ENCODE measurements at places on chromosomes 2 and 18. TPM values are rescaled to one million over a fixed set of nuclear protein-coding genes. Genes with fewer than 3 reads are reported as not detected.
A peak's percentile ranks its signal among the peaks of the same experiment; 100 is the strongest.

DNA sequence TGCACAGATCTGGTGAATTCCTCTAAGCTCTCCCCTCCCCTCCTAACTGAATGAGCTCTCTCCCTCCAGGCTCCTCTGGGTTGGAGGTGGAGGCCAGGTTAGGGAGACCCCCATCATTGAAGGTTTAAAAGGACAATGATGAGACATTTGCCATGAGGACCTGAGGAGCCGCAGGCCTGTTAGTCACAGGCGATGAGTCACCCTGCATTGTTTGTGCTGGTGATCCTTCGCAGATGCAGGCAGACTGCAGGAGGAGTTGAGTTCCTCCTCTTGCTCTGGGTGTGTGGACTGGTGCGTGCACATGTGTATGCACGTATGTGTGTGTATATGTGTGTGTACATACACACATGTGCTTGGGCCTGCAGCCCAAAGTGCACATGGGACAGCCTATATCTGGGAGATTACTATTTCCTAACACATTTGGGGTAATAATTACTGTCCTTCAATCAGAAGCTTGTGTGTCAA is 42.0 kb downstream of the MCFD2 start:
- DNase-seq, result no peak
- H3K4me1 ChIP-seq, result peaks cover 42% of the 10 kb centered on the region
- no peak overlapping the region for H3K4me3 ChIP-seq
- peaks cover 13% of the 10 kb centered on the region for H3K27me3 ChIP-seq
- no peaks in the 10 kb centered on the region for H3K36me3 ChIP-seq

DNA sequence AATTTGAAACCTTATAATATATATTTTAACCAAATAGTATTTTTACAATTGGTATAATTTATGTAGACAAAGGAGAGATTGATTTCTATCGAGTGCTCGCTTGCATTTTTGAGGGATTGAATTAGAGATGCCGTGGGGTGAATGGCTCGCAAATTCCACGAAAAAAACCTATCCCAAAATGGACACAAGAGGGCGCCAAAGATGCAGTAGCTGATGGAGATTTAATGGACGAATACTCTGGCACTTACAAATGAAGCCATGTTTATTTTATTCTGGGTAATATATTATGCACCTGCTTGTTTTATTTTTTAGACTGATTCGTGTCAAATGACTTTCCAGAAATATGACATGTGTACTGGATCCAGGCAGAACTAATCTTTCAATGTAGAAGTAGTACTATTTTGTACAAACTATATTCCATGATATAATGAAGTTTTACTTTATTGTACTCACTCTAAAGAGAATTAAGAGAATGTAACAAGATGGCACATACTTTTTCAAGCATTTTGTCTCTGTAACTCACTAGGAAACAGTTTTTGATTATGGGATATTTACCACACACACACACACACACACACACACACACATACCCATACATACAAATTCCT is 505.4 kb downstream of the PLCL1 start:
- no peaks in the 10 kb centered on the region for H3K4me1 ChIP-seq
- peak; percentile 58 for DNase-seq
- H3K4me3 ChIP-seq, result no peak overlapping the region

DNA sequence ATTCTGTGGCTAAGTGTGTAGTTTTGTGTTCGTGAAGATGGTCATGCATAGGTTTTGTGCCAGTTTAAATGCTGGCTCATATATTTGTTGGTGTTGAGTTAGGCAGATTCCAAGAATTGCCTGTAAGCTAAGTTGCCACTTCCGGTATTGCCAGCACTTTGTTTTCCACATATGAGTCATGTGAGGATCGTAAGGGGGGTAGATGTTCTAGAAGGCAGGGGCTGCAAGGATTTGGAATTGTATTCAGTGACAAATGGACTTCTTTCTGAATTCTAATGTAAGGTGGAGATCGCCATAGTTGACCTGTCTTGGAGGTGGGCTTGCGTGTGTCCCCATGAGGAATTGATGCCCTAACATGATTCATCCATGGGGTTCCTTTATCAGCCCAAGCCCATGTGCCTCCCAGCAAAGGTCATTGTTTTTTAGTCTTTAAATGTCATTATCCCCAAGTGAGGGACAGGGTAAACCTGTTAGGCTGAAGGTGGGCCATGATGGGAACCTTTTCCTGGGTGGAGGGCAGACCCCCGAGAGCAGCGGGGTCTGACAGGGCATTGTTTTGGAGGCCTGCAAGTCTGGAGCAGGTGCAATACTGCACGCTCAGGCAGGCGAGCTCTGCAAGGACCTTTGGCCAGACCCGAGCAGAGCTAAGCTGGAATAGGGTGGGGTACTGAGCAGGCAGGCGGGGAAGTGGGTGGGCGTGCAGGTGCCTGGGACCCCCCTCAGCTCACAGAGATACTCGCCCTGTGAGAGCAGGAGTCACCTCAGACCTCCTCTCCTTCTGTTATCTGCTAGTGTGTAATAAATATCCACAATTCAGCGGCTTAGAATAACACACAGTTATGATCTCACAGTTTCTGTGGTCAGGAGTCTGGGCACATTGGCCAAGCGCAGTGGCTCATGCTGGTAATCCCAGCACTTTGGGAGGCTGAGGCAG is 77.4 kb downstream of the LRRFIP1 start:
- no peak overlapping the region for H3K4me3 ChIP-seq
- H3K27ac ChIP-seq, result no peak overlapping the region
- no peaks in the 10 kb centered on the region for H3K36me3 ChIP-seq
- DNase-seq, result no peak
- peaks cover 67% of the 10 kb centered on the region for H3K4me1 ChIP-seq

GRCh38 chr2:33606622-33607021 is 7.5 kb upstream of the FAM98A start:
- no peaks in the 10 kb centered on the region for H3K36me3 ChIP-seq
- H3K27ac ChIP-seq, result peak overlapping the region; percentile 53
- no peak for DNase-seq
- no peak overlapping the region for H3K4me3 ChIP-seq
- H3K4me1 ChIP-seq, result peaks cover 19% of the 10 kb centered on the region

GRCh38 chr2:235850771-235851551 is 317.2 kb downstream of the GBX2 start:
- DNase-seq, result no peak
- H3K4me1 ChIP-seq, result peaks cover 10% of the 10 kb centered on the region
- H3K27ac ChIP-seq, result no peak overlapping the region
- H3K4me3 ChIP-seq, result no peak overlapping the region
- no peaks in the 10 kb centered on the region for H3K27me3 ChIP-seq
- no peaks in the 10 kb centered on the region for H3K36me3 ChIP-seq

DNA sequence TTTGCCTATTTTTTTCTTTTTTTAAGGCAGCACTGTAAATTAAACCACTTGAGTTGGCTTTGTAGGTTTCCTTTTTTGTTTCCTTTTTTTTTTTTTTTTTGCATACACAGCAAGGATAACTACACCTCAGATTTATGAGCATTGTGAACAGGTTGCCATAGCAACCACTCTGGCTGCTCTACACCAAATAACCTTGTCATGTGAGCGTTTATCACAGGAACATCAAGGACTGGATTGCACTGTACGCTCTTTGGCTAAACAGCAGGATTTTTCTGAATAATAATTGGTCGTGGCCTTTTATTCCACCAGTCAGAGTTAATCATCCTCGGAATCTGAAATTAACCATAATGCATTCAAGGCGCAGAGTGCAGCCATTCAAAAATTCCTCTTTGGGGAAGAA is 199.1 kb upstream of the SLC14A2 start:
- no peaks in the 10 kb centered on the region for H3K27me3 ChIP-seq
- H3K4me1 ChIP-seq, result peaks cover 14% of the 10 kb centered on the region
- no peaks in the 10 kb centered on the region for H3K36me3 ChIP-seq
- no peak overlapping the region for H3K4me3 ChIP-seq
- H3K27ac ChIP-seq, result peak overlapping the region; percentile 21

- no peaks in the 10 kb centered on the region for H3K36me3 ChIP-seq
- H3K4me3 ChIP-seq, result no peak overlapping the region
- no peak overlapping the region for H3K27ac ChIP-seq
- DNase-seq, result no peak
- H3K27me3 ChIP-seq, result no peaks in the 10 kb centered on the region
- peaks cover 5% of the 10 kb centered on the region for H3K4me1 ChIP-seq
Measured at GRCh38 chr2:168315331-168316072, 68.1 kb upstream of the STK39 start.

GRCh38 chr18:35045806-35046205 is 4.6 kb downstream of the MAPRE2 start:
- DNase-seq, result no peak
- peaks cover 44% of the 10 kb centered on the region for H3K4me1 ChIP-seq
- no peak overlapping the region for H3K27ac ChIP-seq
- no peaks in the 10 kb centered on the region for H3K27me3 ChIP-seq

- no peak overlapping the region for H3K27ac ChIP-seq
- H3K4me3 ChIP-seq, result no peak overlapping the region
- H3K27me3 ChIP-seq, result no peaks in the 10 kb centered on the region
- DNase-seq, result no peak
- peaks cover 7% of the 10 kb centered on the region for H3K4me1 ChIP-seq
Measured at GRCh38 chr2:171491292-171491691, 31.0 kb upstream of the CYBRD1 start.

- H3K27me3 ChIP-seq, result peaks cover 5% of the 10 kb centered on the region
- no peak overlapping the region for H3K27ac ChIP-seq
- H3K36me3 ChIP-seq, result peaks cover 6% of the 10 kb centered on the region
Measured at GRCh38 chr2:7119132-7119835, 202.1 kb downstream of the RNF144A start.

DNA sequence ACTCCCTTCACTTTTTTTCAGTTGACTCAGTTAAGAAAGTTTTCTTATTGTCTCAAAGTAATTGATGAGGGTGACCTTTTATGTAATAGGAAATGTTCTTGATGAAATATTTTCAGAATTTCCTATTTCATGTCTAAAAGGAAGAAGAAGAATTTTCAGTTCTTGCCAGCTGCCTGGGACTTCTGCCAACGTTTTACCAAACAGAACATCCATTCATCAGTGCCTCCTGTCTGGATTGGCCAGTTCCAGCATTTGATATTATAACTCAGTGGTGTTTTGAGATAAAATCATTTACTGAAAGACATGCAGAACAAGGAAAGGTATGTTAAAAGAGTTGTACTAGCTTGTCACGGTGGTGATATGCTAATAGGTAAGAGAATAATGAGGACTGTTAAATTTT is 104.7 kb upstream of the MYO3B start:
- DNase-seq, result no peak
- peaks cover 16% of the 10 kb centered on the region for H3K4me1 ChIP-seq
- H3K36me3 ChIP-seq, result peaks cover 36% of the 10 kb centered on the region
- no peak overlapping the region for H3K4me3 ChIP-seq
- H3K27me3 ChIP-seq, result no peaks in the 10 kb centered on the region

Gene IL36A
- total RNA-seq, result not detected

Gene MZT2A
- total RNA-seq, result 106 TPM

Gene DIPK1C
- not detected for total RNA-seq

Measured in mesothelial cell of epicardium (in vitro differentiated cells).